BJ (cell line): ENCODE measurements at places on chromosomes 7 and 10. TPM values are rescaled to one million over a fixed set of nuclear protein-coding genes. Genes with fewer than 3 reads are reported as not detected.

CUL1 gene
- 38.6 and 52.0 TPM in 2 replicates for polyA plus RNA-seq

LANCL2 gene
- 26.8 and 30.2 TPM in 2 replicates for polyA plus RNA-seq

CEP55 gene
- polyA plus RNA-seq: 16.8 and 28.2 TPM in 2 replicates

SFMBT2 gene
- 0.06 TPM in 2 replicates for polyA plus RNA-seq

H2BK1 gene
- not detected in 2 replicates for polyA plus RNA-seq

AGAP5 gene
- polyA plus RNA-seq: 3.3 and 4.0 TPM in 2 replicates

CYP3A5 gene
- not detected in 2 replicates for polyA plus RNA-seq

RPEL1 gene
- polyA plus RNA-seq: 0.04 TPM in 1 of 2 replicates, not detected in the other

ACSM6 gene
- polyA plus RNA-seq: not detected in 2 replicates

MYH16 gene
- polyA plus RNA-seq: not detected in 2 replicates

DNA sequence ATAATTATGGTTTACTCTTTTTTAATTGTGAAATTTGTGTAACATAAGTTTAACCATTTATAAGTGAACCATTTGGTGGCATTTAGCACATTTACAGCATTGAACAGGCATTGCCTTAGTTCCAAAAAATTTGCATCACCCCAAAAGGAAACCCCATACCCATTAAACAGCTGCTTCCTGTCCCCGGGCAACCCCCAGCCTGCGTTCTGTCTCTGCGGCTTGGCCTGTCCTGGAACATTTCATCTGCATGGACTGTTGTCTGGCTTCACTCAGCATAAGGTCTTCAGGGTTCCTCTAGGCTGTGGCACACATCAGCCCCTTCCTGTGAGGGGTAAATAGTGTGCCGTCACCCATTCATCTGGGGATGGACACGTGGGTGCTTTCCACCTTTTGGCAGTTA is 6.9 kb downstream of the RET start:
- DNase-seq: no peak

- DNase-seq: no peak
Observed at GRCh38 chr7:1473864-1474512, 14.7 kb upstream of the MICALL2 start.

DNA sequence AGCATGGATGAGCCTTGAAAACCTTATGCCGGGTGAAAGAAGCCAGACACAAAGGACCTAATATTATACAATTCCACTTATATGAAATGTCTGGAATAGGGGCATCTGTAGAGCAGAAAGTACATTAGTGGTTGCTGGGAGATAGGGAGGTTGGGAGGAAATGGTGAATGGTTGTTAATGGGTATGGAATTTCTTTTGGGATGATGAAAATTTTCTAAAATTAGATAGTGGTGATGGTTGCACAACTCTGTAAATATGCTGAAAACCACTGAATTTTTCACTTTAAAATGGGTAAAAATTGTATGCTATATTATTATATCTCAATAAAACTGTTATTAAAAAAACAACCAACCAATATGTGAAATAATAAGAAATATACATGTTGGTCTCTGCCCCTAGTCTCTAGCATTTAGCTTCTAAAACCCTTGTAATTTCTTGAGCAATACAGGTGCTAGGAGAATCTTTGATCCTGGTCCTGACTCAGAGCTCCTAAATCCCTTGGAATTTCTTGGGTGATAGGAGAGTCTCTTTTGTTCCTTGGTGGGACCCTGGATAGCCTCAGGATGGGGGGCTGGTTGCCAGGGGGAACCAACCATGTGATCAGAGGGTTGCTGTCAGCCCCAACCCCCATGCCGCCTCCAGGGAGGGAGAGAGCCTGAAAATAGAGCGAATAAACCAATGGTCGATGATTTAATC is 64.0 kb downstream of the TACR2 start:
- no peak for DNase-seq

GRCh38 chr10:121599947-121600346 is 1.7 kb upstream of the FGFR2 start:
- no peak for DNase-seq

GRCh38 chr10:128550045-128550444 is 423.8 kb upstream of the MKI67 start:
- DNase-seq: no peak

DNA sequence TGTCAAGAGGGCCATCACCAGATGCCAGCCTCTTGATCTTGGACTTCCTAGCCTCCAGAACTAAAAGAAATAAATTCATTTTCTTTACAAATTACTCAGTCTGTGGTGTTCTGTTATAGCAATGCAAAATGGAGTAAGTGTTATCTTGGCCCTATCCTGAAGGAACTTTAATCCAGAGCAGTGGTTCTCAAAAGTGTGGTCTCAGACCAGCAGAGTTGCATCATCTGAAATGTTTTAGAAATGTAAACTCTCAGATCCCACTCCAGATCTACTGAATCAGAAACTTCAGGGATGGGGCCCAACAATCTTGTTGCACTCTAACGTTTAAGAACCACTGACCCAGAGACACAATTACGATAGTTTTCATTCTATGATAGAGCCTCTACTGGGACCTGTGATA is 3.2 kb upstream of the SUPV3L1 start:
- no peak for DNase-seq

GRCh38 chr10:114615600-114616007 is 42.5 kb downstream of the ABLIM1 start:
- DNase-seq: no peak

DNA sequence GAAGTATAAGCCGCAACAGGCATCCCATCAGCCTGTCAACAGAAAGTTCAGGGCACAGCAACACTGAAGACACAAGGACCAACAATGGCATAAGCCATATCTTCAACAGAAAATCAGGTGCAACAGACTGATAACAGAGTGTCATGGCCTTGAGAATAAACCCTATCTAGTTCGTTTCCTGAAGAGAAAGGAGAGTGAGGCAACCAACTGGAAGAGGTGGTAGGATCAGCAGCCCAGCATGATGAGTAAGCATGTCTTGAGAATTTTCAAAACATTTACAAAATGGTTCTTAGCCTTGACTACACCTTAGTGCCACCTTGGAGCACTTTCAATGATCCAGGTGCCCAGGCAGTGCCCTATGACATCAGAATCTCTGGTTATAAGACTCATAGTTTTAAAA is 290.2 kb upstream of the SEMA3C start:
- DNase-seq: no peak
